ENCODE measurements at places on chromosomes 7 and 10.

GRCh38 chr10:74371696-74372095 lies 220.7 kb downstream of the ADK start:
- DNase-seq = peak; percentile 67

- DNase-seq = peak; percentile 34
Observed at GRCh38 chr7:85528581-85528980, 341.7 kb upstream of the SEMA3D start.

- no peak for DNase-seq
Observed at GRCh38 chr10:22765660-22766547, 51.5 kb upstream of the PIP4K2A start.

- no peak for DNase-seq
Observed at GRCh38 chr10:124385627-124386185, 33.0 kb downstream of the OAT start.

All from choroid plexus epithelial cell (primary cell).